ENCODE measurements at places on chromosomes 1 and 21.

GRCh38 chr1:115233598-115233997 is 104.5 kb downstream of the NGF start:
- no peak for DNase-seq

DNA sequence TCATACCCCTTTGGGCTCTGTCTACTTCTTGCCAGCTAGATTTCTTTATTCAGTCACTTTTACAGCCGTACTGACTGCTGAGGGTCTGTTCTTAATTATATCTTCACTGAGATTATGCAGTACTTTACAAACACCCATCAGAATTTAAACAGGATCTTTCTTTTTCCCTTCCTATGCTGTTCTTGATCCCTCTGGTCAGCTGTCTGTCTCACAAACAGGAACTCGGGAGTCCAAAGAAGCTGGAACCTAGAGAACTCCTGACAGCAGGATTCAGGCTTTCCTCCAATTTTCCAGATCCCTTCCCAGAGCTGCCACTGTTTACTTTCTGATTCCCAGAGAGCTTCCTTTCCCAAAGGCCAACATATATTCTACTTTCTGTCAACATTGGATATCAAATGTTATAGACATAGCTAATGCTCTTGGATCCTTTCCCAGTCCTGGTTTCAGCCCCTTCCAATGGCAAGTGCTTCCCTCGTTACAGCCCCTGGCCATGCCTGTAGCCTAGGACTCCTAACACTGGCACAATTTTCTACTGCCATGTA is 59.5 kb downstream of the ATP2B4 start:
- no peak for DNase-seq

GRCh38 chr1:5811419-5811818 is 180.8 kb downstream of the NPHP4 start:
- DNase-seq: no peak

GRCh38 chr1:117892512-117892911 is 36.9 kb downstream of the GDAP2 start:
- no peak for DNase-seq

- no peak for DNase-seq
These were observed 257.9 kb downstream of the CAMTA1 start for GRCh38 chr1:7043191-7043549.

GRCh38 chr1:6905790-6906189 is 120.5 kb downstream of the CAMTA1 start:
- DNase-seq: no peak

GRCh38 chr1:20728371-20729154 is 3.9 kb downstream of the SH2D5 start:
- DNase-seq: no peak

- no peak for DNase-seq
These were observed 781.1 kb upstream of the ADGRL4 start for GRCh38 chr1:79787631-79788030.

- no peak for DNase-seq
These were observed 2.5 kb upstream of the GJC2 start for GRCh38 chr1:228147151-228147693.

DNA sequence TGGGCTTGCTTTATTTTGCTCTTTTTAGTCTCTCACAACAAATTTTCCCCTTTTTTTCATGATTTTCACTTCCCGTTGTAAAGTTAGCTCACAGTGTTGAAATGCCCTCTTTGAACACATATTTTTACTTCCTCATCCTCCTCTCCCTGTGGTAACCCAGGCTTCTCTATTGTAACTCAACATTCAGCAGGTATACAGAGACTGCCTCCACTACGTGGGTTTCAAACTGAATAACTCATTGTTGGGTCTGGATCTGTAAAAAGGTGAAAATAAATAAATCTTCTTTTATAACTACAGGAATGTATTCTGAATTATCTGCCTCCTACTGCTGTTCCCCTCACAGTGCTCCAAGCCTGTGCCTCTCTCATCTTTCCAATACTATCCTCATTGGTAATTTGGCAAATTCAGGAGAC is 166.4 kb downstream of the RUNX1 start:
- DNase-seq: no peak

DNA sequence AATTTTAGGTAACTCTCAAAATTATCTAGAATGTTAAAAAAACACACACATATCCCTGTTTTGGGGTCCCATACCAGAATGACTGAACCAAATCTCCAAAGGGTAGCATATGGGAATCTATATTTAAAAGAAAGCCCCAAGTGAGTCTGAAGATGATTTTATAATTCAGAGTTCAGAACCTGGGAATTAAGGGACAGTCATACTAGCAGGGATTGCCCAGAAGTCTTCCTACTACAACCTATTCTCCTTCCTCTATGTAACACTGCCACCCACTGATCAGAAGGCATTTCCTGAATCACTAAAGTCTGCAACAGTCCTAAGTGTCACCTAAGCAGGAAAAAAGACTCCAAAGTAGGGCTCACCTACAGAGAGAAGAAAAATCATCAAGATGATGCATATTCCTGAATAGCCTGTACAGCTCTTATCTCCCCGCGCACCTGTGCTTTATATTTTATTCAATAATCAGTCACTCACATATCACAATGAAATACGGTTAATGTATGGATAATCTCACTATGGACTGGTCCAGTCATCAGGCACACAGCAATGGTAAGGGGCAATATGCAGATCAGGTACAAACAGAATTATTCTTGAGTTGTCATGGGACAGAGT is 4.9 kb downstream of the RGS1 start:
- DNase-seq: peak; percentile 64

DNA sequence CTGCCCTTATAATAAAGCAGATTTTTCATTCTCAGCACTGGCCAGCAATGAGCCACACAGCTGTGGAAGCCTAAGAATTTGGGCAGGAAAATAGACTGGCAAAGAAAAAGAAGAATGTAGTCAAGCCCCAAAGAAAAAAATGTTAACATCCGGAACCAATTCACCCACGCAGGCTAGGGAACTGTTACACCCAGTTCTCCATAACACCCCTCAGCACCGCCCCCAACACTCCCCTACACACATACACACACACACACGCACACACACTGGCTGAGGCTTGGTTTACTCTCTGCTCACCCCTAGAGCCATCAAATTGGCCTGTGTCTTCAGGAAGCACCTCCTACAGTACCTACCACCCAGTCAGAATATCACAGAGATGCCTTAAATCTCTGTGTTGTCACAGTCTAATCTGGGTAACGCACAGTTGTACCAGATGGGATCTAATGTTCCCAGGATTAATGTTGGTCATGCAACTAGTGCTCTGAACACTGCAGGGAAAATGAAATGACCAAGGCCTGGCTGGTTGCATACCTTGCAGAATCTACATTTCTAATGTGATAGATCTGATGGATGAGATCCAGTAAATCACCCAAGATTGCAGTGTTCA is 14.5 kb downstream of the TBX15 start:
- DNase-seq: no peak

DNA sequence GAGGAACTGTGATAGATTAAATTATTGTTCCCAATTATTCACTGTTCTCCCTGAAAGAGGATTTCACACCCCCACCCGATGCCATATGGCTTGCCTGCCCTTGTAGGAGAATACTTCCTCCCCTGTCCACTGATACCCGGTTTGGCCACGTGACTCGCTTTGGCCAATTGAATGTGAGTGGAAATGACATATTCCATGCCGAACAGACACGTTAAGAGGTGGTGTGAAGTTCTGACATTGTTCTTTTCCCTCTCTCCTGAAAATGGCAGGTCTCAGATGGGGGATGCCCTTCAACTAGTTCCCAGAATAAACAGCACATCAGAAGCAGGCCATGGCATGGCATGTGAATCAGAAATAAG is 5.3 kb downstream of the STUM start:
- DNase-seq: no peak

DNA sequence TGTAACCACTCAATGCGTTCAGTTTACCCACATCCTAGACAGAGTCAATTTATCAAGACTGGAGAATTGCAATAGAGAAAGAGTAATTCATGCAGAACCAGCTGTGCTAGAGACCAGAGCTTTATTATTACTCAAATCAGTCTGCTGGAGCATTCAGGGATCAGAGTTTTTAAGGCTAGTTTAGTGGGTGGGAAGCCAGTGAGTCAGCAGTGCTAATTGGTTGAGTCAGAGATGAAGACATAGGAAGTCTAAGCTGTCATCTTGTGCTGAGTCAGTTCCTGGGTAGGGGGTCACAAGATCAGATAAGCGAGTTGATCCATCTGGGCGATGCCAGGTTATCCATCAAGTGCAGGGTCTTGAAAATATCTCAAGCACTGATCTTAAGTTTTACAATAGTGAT is 499.6 kb downstream of the MRPL39 start:
- DNase-seq: no peak

GRCh38 chr21:43207043-43207315 is 38.2 kb downstream of the CRYAA start:
- DNase-seq: no peak

Data from CD4-positive, alpha-beta T cell treated with Interleukin-10 for 1 hour (primary cell).